ENCODE measurements at places on chromosomes 4 and X.

GRCh38 chrX:53281321-53281822 lies at the start of gene IQSEC2:
Gene IQSEC2, minus strand, starts transcription at chrX:53281584.
- no peaks in the 10 kb centered on the region for H3K36me3 ChIP-seq
- peaks cover 24% of the 10 kb centered on the region for H3K4me1 ChIP-seq
- peak within 1 kb of the TSS; percentile 44 for H3K4me3 ChIP-seq
- DNase-seq = peak; percentile 85

GRCh38 chrX:139052461-139052860 lies 340.9 kb upstream of the FGF13 start:
- no peak overlapping the region for H3K4me3 ChIP-seq
- H3K27me3 ChIP-seq = no peaks in the 10 kb centered on the region
- no peaks in the 10 kb centered on the region for H3K36me3 ChIP-seq
- H3K27ac ChIP-seq = no peak overlapping the region

DNA sequence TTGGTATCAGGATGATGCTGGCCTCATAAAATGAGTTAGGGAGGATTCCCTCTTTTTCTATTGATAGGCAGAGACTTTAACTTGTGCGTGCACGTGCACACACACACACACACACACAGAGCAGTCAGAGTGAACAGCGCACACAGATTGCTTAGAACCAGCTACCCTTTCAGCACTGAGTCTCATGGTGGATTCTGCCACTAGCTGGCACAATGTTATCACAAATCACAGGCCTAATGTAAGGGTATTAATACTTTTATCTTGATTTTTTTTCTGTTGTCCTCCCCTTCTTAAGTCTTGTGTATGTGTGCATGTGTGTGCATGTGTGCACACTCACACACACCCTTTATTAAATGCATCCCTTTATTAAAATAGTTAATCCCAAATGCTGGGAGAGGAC lies 53.2 kb downstream of the HADH start:
- no peak overlapping the region for H3K27ac ChIP-seq
- H3K4me1 ChIP-seq = peaks cover 7% of the 10 kb centered on the region
- DNase-seq = no peak
- H3K36me3 ChIP-seq = no peaks in the 10 kb centered on the region

GRCh38 chr4:1170156-1170975 lies 2.0 kb downstream of the SPON2 start:
- H3K4me3 ChIP-seq = peak overlapping the region; percentile 52
- DNase-seq = peak; percentile 69
- H3K27me3 ChIP-seq = peaks cover 31% of the 10 kb centered on the region
- no peak overlapping the region for H3K27ac ChIP-seq
- no peaks in the 10 kb centered on the region for H3K36me3 ChIP-seq

- peaks cover 4% of the 10 kb centered on the region for H3K27me3 ChIP-seq
- no peaks in the 10 kb centered on the region for H3K36me3 ChIP-seq
- H3K27ac ChIP-seq = no peak overlapping the region
Observed at GRCh38 chr4:13559413-13559812, 15.1 kb upstream of the NKX3-2 start.
